ENCODE measurements at places on chromosomes 7 and 10. TPM values are rescaled to one million over a fixed set of nuclear protein-coding genes. Genes with fewer than 3 reads are reported as not detected.

Gene LDB3
- total RNA-seq, result not detected

Gene PLCE1
- total RNA-seq, result 1.5 TPM

Gene MYOZ1
- total RNA-seq, result not detected

Gene COL26A1
- 1.2 TPM for total RNA-seq

Gene OGDHL
- total RNA-seq, result not detected

Gene TAS2R41
- not detected for total RNA-seq

Gene MBL2
- not detected for total RNA-seq

Gene DUSP5
- total RNA-seq, result not detected

Gene PLAU
- 169 TPM for total RNA-seq

All from MG63 (cell line).